ENCODE measurements at places on chromosomes 7 and 10.

DNA sequence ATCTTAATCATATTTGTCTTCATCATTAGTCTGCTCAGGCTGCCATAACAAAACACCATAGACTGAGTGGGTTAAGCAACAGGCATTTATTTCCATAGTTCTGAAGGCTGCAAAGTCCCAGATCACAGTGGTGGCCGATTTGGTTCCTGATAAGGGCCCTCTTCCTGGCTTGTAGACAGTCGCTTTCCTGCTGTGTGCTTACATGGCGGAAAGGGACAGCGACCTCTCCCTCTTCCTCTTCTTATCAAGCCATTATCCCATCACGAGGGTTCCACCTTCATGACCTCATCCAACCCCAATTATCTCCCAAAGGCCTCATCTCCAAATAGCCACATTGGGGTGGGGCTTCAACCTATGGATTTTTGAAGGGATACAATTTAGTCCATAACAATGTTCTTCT, 84.0 kb downstream of the LYZL1 start:
- no peak for DNase-seq

GRCh38 chr7:95503271-95504131, 17.8 kb downstream of the ASB4 start:
- DNase-seq, result no peak

- no peak for DNase-seq
Observed at GRCh38 chr10:72782649-72783330, 90.8 kb downstream of the MCU start.

- DNase-seq, result no peak
Observed at GRCh38 chr10:128047991-128048818, 78.0 kb downstream of the MKI67 start.

DNA sequence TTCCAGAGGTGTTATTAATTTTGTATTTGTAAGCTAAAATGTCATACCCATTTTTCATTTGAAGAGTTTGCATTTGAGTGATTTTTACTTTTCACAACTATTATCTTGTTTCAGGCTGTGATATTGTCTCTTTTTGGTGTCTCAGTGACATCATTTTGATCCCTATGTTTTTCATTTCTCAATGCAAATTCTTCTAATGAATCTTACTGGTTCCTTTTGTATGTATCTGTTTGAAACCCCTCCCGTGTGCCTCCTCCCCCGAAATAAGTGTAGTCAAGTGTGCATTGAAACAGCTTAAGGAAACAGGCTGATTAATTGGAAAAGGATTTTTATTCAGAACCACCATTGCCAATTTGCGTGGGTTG, 77.8 kb downstream of the SHH start:
- DNase-seq, result no peak

DNA sequence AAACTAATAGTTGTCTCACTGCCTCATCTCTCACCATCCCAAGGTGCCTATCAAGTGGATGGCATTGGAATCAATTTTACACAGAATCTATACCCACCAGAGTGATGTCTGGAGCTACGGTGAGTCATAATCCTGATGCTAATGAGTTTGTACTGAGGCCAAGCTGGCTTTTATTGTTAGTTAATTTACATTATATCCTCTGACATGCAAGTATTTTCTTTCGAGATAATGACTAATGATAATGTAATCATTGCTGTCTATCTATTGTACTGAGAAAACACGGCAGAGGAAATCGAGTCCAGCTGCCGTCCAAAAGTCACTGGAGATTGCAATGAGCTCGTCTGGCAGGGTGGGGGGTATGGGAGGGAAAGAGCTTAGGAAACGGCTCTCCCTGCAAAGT, 172.4 kb upstream of the LANCL2 start:
- DNase-seq, result no peak

- no peak for DNase-seq
Observed at GRCh38 chr10:85168243-85168642, 839.9 kb downstream of the CCSER2 start.

- no peak for DNase-seq
Observed at GRCh38 chr7:28509251-28510025, 97.1 kb downstream of the CREB5 start.

DNA sequence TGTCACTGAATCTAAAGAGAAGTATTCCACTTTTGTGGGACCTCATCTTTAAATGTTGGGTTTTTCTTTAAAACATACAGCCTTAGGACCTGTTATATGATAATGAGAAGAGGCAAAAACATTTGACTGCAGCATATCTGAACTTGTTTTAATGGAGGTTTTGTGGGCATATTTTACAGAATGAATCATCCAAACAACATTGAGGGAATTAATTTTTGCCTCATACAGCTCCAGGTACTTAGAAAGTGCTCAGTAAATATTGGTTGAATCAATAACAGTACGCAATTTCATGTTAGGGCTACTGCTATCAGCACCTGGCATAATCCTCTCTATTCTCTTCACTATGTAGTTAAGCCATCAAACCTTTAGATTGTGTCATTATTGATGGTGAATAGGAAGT, 115.9 kb downstream of the MALRD1 start:
- no peak for DNase-seq

- no peak for DNase-seq
Observed at GRCh38 chr10:92655426-92655825, 34.3 kb upstream of the HHEX start.

DNA sequence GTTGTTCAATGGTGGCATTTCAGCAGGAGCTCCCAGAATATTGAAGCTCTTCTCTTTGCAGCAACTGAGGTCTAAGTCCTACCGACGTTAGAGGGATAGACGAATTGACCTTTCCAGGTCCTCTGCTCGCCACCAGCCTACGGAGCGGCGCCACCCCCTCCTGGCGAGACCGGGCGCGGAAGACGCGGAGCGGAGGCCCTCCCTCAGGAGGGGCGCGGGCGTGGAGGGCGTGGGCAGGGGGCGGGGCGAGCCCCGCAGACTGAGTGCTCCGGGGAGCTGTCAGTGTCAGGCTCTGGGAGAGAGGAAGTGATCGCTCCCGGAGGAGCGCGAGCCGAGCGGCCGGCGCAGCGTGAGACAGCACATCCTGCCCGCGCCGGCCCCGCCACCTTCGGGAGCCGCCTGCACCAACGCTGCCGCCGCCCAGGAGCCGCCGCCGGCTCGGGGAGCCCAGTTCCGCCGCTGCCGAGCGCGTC, at the start of gene DYNC1I1:
DYNC1I1 (plus strand) TSS at position 257 of the 473 bp plus-strand sequence. CDS start 32,176 bp downstream, outside the sequence.
- no peak for DNase-seq

GRCh38 chr10:121854809-121855445, 72.9 kb downstream of the ATE1 start:
- DNase-seq, result no peak

DNA sequence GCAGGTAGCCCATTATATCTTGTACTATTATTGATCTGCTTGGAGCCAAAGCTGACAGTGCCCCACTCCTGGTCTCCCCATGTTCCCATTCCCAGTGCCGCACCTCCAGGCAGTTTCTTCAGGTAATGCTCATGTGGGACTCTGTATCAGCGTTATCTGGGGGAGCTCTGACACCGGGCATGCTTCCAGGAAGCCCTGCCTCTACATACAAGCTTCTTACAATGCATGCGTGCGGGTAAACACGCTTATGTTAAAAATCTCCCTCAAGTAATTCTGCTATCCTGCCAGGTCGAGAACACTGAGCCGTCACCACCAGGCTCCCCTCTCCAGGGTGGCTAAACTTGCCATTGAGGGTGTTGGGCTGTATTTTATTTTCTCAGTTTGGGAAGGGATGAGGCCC, 61.6 kb upstream of the LBX1 start:
- DNase-seq, result no peak

DNA sequence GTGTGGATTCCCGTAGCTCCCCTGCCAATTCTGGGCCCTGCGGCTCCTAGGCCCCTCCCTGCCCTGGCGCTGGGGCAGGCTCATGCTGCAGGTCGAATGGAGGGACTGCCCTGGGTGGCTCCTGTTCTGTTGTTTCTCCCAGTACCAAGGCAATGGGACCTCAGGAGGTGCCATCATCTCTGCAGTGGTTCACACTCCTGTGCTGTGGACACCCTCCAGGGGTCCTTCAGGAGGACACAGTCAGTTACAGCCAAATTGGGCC, 138.3 kb downstream of the ZMIZ1 start:
- no peak for DNase-seq

DNA sequence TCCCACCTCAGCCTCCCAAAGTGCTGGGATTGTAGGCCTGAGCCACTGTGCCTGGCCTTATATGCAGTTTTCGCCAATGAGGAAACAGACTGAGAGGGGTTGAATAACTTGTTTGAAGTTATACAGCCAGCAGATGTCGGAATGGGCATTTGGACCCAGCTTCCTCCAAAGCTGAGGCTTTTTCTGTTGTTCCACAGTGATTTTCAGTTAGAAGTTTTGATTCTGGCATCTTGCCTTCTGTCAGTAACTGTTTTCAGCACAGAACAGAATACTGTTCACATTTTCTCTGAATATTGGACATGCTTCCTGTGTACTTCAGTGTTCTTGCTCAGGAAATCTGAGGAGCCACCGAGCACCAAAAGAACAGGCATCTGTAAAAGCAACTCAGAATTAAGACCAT, 287.2 kb downstream of the CAMK1D start:
- no peak for DNase-seq

GRCh38 chr7:1151156-1151555, 8.8 kb downstream of the ZFAND2A start:
- no peak for DNase-seq

DNA sequence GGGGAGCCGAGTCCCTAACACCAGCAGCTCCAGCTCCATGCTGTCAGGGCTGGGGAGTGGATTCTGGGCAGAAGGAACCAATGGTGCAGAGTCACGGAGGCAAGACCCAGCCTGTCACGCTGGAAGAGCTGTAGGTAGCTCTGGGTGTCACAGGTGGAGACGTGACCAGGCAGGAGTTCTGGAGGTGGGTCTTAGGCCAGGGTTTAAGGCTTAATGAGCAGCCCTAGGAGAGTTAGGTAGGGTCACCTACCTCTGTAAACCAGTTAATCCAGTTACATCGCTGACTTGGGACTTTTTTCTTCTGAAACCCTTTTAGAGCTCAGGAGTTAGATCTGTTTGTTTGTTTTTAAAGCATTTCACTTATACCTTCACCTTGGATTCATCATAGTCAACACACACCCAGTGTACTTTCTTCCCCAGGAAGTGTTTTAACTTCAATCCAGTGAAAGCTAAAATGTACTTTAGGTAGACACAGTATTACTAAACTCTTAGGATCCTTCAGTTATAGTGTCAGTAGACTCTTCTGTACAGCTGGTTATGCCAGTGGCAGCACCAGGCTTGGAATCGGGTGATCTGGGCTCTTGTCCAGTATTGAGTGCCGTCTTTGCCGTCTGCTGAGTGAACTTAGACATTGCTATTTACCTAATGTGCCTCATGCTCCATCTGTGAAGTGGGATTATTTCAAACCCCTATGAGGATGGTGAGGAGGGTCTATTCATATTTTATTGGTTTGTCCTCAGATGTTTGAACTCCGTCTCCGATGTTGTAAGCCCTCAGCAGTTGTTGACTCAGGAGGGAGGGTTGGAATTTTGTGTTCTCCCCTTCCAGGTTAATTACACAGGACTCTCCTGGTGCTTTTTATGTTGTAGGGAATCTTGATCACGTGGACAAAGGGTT, 31.0 kb downstream of the TACR2 start:
- no peak for DNase-seq

- no peak for DNase-seq
Observed at GRCh38 chr10:72552857-72553256, 73.0 kb downstream of the MICU1 start.

DNA sequence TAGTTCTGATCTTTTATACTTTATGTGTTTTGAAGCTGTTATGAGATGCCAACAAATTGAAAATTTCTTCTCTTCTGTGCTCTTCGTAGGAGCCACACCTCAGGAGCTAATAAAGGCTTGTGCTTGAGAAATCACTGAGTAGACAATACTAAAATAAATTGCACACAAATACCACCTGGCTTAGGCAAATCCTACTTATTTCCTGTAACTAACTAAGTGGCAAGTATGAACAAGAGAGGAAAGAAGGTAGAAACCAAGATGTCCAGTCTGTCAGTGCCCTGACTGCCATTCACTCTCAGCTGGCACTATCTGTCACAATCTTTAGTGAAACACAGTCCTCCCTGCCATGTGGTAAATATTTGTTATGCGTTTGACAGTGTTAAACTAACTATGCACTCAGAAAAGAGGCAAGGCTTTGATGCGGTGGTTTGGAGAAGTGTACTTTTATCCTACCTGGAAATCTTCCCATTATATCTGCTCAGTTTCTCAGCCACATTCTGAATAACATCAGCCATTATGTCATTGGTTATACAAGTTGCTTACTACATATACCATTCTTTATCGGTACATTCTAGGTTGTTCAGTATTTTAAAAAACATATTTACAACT, 293.4 kb upstream of the VWC2 start:
- DNase-seq, result no peak
